ENCODE measurements at places on chromosomes 6 and 20. TPM values are rescaled to one million over a fixed set of nuclear protein-coding genes. Genes with fewer than 3 reads are reported as not detected.

Gene TREML1
- total RNA-seq = not detected

Gene TMEM74B
- total RNA-seq = not detected

Gene POM121L2
- total RNA-seq = not detected

Gene CRISP2
- total RNA-seq = not detected

Gene CCN6
- total RNA-seq = not detected

Gene SIRPD
- total RNA-seq = not detected

Gene RIPOR2
- total RNA-seq = 0.34 TPM

Gene MKKS
- 4.7 TPM for total RNA-seq

Gene DOK5
- 26.8 TPM for total RNA-seq
